ENCODE measurements at places on chromosomes 7 and 10.

DNA sequence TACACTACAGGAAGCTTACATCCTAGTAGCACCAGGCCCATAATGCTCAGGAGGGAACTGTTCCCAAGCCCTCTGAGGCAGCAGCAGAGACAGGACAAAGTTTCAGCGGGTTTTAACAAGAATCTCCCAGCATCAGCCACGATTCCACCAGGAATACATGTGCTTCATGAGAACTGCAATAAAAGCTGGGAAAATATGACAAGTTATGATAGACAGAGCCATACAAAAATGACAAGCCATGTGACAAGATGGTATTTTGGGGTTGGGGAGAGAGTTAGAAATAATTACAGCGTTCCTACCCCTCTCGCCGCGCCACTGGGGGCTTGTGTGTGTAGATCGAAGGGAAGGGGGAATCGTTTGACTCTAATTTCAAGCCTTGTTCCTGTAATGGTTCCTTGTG is 112.7 kb upstream of the CTBP2 start:
- no peak for DNase-seq

GRCh38 chr10:49174261-49174925 is 13.8 kb downstream of the TMEM273 start:
- DNase-seq: no peak

- DNase-seq: peak; percentile 65
Measured at GRCh38 chr7:51067757-51068156, 248.9 kb downstream of the COBL start.

- no peak for DNase-seq
Measured at GRCh38 chr10:66586073-66586472, 339.8 kb upstream of the LRRTM3 start.

- DNase-seq: no peak
Measured at GRCh38 chr7:121873289-121874194, 581 bp downstream of the PTPRZ1 start.

DNA sequence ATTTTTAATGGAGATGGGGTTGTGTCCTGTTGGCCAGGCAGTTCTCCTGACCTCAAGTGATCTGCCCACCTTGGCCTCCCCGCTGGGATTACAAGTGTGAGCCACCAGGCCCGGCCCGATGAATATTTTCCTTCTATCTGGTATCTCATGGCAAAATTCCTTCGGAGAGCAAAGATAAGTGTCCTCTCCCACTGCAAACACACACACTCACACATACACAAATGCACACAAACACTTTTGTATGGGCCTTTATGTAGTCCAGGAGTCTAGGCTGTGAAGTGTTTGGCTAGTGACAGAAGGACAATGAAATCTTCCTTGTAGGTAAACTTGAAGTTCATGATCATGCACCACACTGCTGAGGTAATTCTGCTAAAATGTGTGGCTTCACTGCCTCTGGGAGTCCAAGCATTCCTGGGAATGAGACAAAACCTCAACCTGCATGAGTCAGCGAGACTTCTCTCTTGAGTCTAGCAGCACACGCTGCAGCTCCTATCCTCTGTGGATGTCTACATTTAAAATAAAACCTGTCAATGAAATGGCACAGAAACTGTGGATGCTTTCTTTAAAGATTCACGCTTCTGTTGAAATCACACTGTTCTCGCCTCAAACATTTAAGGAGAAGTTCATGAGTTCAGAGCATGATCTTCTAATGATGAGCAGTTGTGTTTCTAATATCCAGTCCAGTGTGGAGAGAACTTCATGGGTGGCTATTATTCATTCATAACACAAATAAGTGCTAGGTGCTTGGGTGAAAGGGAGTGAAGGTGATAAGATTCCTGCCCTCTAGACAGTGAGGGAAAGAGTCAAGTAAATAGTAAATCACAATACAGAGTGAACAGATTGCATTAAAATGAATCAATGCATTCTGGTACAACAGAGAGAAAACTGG is 96.5 kb downstream of the NRP1 start:
- no peak for DNase-seq
